ENCODE measurements at places on chromosomes 3 and 15.

DNA sequence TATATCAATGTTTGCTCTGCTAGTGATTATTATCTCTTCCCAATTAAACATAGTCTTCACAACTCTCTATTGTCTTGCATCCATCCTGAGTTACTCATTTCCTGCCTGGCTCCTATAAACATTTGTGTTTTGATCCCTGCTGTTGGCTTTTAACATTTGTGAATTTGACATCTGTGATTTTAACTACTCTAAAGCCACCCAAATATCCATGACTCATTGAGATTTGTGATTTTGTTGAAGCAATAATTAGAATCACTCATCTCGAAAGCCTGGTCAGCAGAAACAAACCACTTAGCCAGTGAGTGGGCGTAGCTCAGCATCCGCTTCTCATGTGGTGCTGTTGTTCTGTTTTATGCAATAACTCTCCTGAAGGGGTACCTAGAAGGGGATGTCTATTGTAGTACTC is 174.3 kb upstream of the ZBTB20 start:
- no peak for DNase-seq

DNA sequence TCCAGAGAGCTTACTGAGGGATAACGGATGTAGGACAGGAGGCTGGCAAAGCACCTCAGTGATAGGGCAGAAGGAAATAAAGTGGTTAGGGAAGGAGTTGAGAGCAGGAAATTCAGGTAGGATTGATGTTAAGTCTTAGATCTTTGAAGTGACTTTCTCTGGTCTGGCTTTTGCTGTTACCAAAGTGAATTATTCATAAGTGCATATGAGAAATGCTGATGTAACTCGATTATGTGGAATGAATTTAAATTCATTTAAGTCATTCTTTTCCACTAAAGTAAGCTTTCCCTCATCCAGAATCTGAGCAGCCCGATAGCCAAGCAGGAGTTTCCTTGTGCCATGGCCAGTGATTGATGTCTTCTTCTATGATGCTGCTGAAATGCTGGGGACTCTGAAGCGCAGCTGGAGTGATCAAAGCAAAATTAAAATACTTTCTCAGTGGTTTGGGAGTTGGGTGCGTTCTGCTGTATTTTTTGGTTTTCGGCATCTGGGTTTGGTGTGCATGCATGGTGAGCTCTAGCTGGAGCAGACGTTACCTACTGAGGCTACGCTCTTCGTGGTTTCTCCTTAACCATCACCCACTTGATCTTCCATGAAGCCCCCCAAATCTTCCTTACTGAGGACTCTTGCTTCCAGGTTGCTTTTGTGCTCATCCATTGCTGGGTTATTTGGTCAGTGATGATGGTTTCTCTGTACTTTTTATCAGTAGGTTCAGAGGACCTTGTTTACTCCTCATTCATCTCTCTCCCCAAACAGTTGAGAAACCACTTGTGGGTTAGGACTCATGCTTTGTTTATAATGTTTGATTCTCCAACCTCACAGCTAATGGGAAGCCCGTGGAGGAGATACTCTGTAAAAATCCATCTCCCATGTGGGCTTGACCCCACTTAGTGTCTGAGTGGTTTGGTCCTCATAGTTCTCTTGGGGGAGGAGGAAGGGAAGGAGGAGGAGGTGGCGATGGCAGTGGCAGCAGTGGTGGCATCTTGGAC is 72.5 kb downstream of the IGF1R start:
- DNase-seq = no peak

DNA sequence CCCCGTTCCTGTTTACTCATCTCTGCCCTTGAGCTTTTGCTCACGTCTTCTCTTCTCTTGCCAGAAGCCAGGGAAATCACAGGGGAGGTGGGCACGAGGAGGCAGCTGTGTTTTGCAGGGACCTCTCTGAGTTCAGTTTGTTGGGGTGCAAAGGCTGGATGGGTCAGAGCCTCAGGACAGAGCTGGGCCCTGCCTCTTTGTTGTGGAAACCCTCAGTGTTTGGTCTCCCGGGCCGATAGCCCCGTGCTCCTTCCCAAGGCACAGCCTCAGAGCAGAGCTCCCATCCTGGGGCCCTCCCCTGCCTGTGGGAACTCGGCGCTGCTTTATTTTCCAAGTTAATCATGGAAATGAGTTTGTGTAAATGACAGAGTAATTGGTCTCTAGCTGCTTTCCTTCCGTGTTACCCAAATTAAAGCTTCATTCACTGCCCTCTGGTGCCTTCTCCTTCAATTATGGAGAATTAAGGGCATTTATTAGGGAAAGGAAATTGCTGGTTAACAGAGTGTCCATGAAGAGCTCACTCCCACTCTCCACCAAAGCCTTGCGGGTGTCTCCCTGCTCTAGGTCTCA is 40.9 kb downstream of the BDH1 start:
- no peak for DNase-seq

- DNase-seq = no peak
Observed at GRCh38 chr15:101521591-101521990, 32.1 kb upstream of the PCSK6 start.

DNA sequence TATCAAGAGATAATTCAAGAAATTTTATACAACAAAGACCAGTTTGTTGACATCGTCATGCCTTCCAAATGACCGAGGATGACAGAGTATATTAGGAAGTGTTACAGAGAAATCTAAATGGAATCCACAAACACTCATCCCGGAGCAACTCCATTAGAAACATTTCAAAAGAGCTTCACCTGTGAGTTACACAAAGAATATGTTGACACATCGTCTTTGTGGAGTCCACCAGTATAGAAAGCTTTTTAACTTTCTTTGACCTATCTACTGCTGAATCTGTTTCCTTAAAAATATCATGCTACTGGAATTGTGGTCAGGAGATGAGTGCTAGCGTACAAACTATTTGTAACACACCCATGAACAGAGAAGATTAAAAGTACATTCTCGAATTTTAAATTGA is 130.4 kb downstream of the SUCLG2 start:
- DNase-seq = no peak

DNA sequence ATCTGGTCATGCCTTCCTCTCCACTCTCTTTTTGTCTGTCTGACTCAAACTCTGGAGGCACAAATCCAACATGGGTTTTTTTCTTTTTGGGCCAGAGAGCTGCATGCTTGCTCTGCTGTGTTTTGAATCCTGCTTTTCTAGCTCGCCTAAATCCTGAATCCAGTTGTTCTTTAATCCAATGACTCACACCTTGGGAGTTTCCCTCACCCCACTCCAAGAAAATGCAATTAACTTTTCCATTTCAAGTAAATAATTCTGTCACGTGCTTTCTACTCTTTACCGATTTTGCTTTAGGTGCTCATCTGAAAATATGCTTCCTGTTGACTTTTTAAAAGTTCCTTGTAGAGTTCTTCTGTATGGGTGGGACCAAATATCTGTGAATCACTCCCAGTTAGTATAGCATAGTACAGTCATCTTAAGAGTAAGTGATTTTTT is 47.6 kb downstream of the SLMAP start:
- no peak for DNase-seq

- no peak for DNase-seq
Observed at GRCh38 chr3:47323431-47324277, 40.9 kb downstream of the KLHL18 start.
